RWPE2 (cell line): ENCODE measurements at places on chromosomes 4 and X.

DNA sequence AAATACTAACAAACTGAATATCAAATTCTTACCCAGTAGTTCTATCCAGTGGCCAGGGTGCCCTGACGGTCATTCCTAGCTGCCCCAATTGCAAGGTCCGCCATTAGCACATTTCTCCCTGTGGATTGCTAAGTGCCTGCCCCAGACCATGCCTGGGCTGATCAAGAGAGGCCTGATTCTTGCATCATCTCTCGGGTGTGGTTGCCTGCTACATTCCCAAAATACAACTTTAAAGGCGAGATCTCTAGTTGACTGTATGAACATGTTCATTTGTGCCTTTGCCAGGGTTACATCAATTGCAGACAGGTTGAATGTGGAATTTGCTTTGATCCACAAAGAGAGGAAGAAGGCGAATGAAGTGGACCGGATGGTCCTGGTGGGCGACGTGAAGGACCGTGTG lies 28.0 kb downstream of the PRPS2 start:
- no peak for DNase-seq

DNA sequence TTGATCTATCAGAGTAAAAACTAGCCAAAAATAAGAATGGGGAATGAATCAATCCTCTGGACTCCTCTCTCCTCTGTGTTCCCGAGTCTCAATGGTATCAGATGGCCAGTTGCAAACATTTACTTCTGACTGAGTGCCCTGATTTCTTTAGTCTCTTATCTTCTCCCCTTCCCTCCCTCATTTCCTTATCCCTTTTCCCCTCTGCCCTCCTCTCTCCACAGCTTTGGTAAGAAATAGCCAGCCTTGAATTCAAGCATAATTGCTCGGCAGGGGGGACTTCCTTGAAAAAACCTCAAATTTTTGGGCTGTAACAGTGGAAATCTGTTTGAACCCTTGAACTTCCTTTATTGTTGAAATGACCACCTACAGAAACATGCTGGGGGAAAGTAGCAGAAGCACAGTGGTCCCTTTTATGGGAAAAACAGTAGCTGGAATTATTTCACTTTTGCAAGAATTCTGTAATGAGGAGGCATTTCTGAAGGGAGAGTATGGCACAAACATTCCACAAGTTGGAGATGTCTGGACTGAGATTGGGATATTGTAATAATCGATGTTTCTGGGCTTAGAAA lies 40.3 kb downstream of the NHS start:
- DNase-seq, result no peak

- DNase-seq, result no peak
Measured at GRCh38 chr4:153931804-153932203, 142.9 kb upstream of the SFRP2 start.

DNA sequence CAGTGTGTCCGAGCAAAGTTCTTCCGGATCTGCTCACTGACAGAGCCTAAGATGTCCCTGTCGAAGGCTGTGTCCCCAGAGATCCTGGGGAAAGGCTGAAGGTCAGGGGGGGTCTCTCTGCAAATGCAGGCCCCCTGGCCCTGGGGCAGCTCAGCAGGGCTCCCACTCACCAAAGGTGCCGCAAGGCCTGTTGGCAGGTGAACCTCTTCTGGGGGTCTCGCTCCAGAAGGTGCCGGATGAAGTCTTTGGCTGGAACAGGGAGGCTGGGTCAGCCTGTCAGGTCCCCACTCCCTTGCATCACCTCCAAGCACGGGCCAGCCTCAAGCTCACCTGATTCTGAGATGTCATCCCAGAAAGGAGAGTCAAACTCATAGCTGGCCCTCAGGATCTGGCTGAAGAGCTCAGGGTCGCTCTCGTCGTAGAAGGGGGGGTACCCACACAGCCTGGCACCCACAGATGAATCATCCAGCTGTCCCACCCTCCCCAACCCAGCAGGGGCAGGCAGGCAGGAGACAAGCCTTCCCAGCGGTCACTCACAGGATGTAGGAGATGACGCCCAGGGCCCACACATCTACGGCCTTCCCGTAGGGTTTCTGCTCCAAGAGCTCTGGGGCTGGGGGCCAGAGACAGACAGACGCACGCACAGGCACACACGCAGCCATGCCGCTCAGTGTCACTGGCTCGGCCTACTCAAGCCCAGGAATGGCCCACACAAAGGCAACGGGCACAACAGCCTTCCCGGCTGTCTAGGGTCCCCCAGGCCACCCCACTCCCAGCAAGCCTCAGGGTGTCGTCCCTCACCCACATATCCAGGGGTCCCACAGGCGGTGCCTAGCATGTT lies 2.6 kb downstream of the PNCK start:
- no peak for DNase-seq

DNA sequence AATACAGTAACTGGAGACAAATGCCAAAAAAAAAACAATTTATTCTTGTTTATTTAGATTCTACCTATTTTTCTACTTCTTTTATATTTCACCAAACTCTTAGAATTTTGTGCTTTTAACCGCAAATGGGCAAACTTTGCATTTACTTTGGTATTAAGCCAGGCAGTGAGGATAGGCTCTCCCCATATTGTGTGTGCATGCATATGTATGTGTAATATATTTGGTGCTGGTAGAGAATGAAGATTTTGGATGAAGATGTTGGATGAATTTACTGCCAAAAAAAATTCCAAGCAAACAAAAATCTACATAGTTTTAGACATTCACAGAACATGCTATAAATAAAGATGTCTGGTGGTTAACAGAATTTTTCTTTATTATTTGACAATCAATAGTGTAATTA lies 30.3 kb downstream of the GALNTL6 start:
- DNase-seq, result no peak

GRCh38 chrX:124257924-124258702 lies 74.3 kb upstream of the TEX13D start:
- DNase-seq, result no peak

- DNase-seq, result no peak
Measured at GRCh38 chr4:30979402-30979801, 259.2 kb downstream of the PCDH7 start.

DNA sequence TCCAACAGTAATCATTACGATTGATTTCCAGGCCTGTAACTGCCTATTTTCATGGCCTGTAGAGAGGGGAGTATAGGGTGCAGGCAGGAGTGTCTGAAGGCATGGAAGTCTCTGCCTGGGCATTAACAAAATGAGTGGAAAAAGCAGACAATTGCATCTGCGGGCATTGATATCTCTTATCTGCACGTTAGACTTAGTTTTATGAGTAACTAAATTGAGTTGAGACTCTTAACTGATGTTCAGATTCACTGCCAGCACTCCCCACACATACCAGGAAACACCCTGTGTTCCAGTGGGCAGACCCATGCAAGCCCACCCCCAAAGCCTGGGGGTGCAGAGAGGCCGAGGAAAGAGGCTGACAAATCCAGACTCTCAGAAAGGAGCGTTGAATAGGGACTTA lies 33.3 kb downstream of the F11 start:
- no peak for DNase-seq

DNA sequence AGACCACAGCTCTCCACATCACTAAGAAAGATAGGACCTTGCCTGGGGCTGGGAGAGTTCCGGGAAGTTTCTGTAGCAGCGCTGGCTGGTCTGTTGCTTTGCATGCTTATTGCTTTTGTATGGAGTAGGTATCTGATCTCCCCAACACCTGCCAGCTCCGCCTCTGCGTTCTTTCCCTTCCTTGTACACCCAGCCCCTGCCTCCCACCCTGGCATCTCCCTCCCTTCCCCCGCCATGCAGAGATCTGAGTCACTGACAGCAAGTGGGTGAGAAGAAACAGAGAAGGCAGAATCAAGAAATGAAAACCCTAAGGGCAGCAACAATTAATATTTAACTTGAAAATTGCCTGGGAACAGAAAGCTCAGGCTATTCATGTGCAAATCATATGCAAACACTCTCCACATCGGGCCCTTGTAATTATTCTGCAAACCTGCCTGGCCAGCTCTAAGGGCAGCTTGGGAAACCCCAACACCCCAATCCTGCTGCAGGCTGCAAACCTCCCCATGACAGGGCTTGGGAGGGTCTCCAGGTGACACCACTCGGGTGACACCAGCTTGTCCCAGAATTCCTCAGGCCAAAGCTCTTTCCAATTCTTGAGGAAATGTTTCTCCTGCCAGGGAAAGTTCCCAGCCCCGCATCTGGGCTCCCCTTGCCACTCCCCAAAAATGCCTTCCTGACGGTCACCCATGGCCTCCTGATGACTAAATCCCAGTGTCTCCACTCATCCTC lies 257.2 kb downstream of the FBXW7 start:
- no peak for DNase-seq

- no peak for DNase-seq
Measured at GRCh38 chr4:112509243-112510141, 6.5 kb downstream of the NEUROG2 start.

DNA sequence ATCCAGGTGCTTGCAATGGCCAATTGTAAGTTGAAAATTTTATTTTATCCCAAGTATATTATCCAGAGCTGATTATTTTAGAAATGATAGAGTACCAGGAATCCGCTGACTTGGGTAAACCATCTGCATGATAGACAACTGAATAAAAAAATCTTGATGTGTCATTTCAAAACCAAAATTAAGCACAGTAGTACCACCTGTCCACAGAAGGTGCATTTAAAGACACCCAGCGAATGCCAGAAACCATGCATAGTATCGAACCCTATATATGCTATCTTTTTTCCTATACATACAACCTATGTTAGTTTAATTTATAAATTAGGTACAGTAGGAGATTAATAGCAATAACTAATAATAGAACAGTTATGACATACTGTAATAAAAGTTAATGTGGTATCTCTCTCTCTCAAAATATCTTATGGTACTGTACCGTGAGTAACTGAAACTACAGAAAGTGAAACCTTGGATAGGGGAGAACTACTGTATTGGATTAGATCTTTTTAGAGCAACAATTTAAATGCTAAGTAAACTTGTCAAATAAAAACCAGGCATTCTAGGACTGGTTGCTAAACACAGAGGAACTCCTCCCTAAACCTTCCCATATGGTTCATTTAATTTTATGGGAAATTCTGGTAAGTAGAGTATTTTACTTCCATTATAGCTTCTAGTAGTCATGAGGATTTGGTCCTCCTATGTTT lies 6.2 kb downstream of the NEIL3 start:
- DNase-seq, result no peak

- no peak for DNase-seq
Measured at GRCh38 chr4:41408859-41409593, 128.9 kb upstream of the LIMCH1 start.

DNA sequence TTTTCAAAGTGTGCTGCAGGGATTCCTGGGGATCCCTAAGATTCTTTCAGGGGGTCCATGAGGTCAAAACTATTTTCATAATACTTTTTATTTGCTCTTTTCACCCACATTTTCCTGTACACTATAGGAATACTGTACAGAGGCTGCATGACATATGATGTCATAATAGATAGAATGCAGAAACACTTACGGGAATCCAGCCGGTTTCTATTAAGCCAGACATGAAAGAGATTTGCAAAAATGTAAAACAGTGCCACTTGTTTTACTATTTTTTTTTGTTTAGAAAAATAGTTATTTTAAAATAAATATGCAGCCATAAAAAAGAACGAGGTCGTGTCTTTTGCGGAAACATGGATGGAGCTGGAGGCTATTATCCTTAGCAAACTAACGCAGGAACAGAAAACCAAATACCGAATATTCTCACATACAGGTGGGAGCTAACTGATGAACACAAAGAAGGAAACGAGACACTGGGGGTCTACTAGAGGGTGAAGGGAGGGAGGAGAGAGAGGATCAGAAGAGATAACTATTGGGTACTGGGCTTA lies 5.0 kb downstream of the ZFX start:
- DNase-seq, result no peak

DNA sequence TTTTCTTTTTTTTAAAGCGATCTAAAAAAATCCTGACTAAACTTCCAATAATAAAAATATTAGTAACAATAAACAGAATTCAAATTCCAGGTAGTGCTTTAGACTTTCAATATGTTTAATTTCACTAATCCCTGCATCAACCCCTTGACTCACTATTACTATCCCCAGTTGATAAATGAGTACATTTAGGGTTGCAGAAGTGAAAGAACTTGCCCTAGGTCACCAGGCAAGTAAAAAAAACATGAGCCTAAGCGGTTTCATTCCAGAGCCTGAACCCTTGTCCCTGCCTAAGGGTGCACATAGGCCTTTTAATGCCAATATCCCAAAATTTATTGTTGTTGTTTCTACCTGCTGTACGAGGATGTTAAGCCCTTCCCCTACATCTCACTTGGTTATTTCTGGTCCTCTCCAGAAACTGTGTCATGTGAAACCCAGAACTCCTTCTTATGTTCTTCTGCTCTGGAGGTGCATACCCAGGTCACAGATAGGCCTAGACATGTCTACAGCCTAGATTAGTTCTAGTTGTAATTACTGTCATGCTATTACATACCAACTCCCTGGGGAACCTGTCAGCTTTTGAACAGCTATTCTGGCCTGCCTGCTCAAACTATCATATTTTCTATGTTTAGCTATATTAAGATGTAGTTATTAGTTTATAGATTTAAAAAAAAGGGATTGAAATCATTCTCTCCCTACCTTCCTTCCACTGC lies 244.5 kb upstream of the PITX2 start:
- DNase-seq, result no peak

- no peak for DNase-seq
Measured at GRCh38 chrX:134601240-134601765, 57.0 kb downstream of the PLAC1 start.

DNA sequence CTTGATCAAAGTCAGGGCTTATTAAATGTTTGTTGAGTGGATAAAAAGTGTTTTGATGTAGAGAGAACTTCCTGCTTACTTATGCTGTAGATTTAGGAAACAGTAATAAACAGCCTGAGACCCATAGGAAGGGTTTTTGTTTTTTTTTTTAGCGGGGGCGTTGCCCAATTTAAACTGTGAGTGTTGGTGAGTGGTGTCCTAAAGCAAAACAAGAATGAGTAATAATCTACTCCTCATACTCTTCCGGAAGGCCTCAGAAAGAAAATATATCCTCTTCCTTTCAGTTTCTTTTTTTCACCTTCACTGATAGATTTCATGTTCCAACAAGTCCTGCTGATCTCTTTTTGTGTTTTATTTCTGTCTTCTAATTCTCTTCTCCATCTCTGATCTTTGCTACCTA lies 104.4 kb upstream of the SCML1 start:
- DNase-seq, result no peak
